ENCODE measurements at places on chromosomes 2 and 18. TPM values are rescaled to one million over a fixed set of nuclear protein-coding genes. Genes with fewer than 3 reads are reported as not detected.

Gene KLHL30
- not detected for total RNA-seq

- no peak overlapping the region for H3K27ac ChIP-seq
- H3K27me3 ChIP-seq: no peaks in the 10 kb centered on the region
- no peak for DNase-seq
- no peaks in the 10 kb centered on the region for H3K36me3 ChIP-seq
- no peak overlapping the region for H3K4me3 ChIP-seq
- H3K4me1 ChIP-seq: peaks cover 28% of the 10 kb centered on the region
These were observed 184.5 kb downstream of the BCL2 start for GRCh38 chr18:63135101-63135500.

GRCh38 chr2:226312155-226312554 lies 487.5 kb downstream of the IRS1 start:
- no peaks in the 10 kb centered on the region for H3K4me1 ChIP-seq
- H3K27me3 ChIP-seq: no peaks in the 10 kb centered on the region
- H3K4me3 ChIP-seq: no peak overlapping the region
- no peaks in the 10 kb centered on the region for H3K36me3 ChIP-seq
- no peak for DNase-seq

GRCh38 chr18:45008694-45009413 lies 328.2 kb downstream of the SETBP1 start:
- DNase-seq: peak; percentile 17
- H3K27me3 ChIP-seq: no peaks in the 10 kb centered on the region
- no peaks in the 10 kb centered on the region for H3K36me3 ChIP-seq

All from natural killer cell (primary cell).